ENCODE measurements at places on chromosomes 11 and 22.

DNA sequence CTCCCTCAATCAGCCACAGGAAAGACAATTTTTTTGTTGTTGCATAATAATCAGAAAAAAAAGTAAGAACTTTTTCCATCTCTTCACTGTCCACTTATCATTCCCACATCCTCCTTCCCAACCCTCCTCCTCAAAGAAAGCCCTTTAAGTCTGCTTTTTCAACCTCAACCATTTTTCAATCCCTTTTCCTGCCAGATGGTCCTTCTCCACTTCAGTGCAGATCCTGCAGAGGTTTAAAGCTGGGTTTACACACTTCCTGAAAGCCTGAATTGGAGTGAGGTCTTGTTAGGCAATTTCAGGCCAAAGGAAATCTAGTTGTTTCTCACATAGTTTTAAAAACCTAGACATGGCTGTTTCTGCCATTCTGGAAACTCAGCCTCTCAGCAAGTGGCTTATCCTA, 78.3 kb downstream of the RPL27A start:
- no peak for DNase-seq

DNA sequence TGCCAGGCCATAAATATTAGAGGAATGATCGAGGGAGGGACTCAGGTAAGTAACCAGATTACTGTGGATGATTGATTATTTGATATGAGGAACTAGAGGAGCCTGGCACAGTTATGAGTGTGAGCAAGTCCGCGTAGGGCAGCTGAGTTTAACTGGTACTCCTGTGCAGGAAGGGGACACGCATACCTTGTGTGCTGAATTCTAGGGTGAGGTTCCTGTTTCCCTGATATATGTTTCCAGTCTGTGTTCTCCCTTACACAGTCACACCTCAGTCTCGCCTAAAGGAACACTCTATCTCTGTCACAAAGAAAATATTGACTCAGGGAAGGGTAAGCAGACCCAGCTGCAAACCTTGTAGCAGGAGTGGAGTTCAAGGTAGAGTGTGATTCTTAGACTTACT, 17.4 kb downstream of the SGSM3 start:
- DNase-seq = no peak

DNA sequence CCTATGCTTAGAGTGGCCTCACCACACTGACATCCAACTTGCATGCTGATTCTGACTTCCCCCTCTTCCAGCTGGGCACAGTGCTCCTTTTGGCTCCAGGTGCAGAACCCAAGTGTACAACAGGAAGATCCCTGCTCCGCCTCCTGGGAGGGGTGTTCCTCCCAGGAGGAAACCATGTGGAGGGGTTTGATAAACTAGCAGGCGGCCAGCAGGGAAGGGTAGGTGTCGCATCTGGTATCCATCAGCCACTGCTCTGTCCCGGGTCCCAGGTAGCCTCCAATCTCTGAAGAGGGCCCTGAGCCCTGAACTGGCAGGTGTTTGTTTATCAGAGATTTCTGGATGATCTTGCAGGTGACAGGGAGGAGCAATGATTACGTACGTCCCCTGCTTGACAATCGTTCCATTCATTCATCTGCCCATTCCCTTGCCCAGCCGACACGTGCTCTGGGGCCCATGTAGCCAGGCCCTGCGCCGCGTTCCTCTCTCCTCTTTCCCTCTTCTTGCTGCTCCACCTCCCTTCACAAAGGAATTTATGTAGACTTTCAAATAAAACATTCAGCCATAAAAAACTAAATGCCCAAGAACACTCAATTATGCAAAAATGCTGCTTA, 41.2 kb upstream of the MICAL2 start:
- DNase-seq = no peak

DNA sequence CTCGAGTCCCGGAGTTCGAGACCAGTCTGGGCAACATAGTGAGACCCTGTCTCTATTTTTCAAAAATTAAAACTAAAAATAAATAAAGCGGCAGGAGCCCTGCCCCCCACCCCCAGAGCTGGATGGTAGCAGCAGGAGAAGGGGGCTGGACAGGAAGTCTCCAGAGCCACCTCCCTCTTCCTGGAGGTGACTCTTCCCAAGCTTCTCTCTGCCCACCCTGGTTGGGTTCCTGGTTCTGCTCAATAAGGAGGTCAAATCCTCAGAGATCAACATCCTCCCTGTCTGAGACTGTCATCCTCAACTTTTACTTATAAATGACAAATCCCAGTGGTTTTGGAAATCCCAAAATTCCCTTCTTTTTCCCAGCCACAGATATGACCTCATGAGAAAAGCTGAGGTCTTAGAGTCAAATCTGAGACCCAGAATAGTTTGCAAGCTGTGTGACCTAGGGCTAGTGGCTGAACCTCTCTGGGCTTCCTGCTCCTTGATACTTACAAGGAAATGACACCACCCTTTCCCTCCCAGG, 987 bp downstream of the C1QTNF6 start:
- no peak for DNase-seq

- no peak for DNase-seq
Measured at GRCh38 chr11:94722735-94723134, 45.4 kb upstream of the AMOTL1 start.

- no peak for DNase-seq
Measured at GRCh38 chr11:77372726-77373125, 71.2 kb upstream of the GDPD4 start.

DNA sequence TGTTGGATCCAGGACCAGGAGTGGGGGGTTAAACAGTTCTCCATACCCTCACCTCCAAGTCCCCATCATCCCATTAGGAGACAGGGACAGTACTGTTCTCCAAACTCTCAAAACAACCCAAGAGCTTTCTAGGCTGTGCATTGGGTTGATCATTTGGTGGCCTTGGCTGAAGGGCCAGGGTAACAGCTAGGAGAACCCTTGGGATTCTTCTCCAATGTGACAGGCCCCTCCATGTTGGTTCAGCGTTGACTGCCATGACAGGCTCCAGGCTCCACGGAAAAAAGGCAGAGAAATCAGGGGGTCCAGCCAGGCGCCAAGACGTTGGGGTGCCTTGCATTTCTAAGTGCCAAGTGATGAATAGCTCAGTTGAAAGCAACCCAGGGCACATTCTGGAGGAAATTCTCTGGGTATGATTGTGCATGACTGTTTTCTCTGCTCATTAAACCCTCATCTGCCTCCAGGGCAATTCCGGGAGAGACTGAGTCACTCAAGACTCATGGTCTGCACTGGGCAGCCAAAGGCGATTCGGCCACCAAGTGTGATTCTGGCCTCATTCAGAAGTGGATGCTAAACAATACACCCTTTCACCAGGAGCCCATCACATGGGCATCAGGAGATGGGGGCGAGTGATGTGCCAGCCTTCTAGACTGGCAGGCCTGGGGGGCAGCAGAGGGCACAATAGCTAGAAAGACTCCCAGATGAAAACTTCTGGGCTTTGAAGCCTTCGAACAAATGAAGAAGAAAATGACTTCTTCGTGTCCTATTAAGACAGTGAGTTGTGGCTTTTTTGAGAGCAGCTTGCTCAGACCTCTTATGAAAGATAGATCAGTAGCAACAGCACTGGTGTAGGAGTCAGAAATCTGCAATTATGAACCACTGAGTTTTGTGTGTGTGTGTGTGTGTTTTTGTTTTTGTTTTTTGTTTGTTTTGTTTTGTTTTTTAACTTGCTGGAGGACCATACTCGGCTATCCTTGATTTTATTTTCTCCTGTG, 27.7 kb downstream of the CD44 start:
- peak; percentile 69 for DNase-seq

Measured in fibroblast of the conjunctiva (primary cell).